ENCODE measurements at places on chromosomes 4 and X. TPM values are rescaled to one million over a fixed set of nuclear protein-coding genes. Genes with fewer than 3 reads are reported as not detected.

DNA sequence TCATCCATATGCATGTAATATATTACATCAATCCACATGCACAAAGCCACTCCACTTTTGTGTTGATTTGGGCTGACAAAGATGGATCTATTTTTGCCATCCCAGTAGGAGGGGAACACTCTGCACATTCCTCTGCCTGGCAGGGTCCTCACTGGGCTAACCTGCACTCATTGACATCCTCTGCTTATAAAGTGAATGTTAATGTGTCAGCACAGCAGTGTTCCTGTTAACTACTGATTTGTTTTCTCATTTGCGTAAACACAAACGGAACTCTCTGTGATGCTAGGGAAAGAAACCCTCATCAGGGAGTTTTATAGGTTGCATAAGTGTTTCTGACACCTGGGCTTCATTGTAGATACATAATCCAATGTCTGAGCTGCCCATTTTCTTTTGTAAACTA lies 826.0 kb downstream of the RAB28 start:
- DNase-seq, result no peak

DNA sequence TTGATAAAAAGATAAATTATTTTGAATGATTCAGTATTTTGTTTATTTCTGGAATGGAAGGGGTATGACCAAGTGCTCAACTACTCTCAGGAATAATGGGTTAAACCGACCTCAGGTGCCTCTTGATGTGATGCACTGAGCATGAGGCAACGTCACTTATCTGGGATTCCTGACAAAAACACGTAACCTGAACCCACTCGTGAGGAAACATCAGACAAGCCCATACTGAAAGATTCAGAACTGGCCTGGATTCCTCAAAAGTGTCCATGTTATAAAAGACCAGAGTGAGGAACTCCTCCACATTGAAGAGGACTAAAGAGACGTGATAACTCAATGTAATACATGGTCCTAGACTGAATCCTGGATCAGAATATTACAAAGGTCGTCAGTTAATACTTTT lies 144.0 kb downstream of the FNIP2 start:
- DNase-seq, result no peak

DNA sequence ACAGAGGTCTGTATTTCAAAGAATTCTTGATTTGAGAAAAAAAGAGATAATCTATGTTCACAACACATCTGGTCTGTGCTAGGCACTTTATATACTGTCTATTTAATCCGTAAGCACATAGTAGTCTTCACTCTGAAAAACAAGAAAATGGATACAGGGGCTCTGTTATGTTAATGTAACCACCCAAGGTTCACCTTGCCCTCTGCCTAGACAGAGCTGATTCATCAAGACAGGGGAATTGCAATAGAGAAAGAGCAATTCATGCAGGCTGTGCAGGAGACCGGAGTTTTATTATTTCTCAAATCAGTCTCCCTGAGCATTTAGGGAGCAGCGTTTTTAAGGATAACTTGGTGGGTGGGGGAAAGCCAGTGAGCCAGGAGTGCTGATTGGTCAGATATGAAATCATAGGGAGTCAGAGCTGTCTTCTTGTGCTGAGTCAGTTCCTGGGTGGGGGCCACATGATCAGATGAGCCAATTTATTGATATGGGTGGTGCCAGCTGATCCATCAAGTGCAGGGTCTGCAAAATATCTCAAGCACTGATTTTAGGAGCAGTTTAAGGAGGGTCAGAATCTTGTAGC lies 92.9 kb upstream of the TNIP3 start:
- no peak for DNase-seq

DNA sequence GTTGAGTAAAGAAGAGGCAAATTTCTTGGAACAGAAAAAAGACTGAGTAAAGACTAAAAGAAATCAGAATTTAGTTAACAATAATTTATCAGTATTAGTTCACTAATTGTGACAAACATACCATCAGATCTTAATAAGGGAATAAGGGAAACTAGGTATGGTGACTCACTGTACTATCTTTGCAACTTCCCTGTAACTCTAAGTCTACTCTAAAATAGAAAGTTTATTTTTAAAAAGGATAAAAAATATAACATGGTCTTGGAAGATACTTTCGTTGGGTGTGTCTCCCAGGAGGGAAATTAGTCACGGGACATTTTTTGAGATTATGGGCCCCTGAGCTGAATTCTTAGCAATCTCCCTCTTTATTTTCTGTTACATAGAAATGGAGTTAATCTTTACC lies 97.3 kb downstream of the EMCN start:
- no peak for DNase-seq

GRCh38 chr4:15989424-15989823 lies 26.4 kb upstream of the FGFBP2 start:
- no peak for DNase-seq

DNA sequence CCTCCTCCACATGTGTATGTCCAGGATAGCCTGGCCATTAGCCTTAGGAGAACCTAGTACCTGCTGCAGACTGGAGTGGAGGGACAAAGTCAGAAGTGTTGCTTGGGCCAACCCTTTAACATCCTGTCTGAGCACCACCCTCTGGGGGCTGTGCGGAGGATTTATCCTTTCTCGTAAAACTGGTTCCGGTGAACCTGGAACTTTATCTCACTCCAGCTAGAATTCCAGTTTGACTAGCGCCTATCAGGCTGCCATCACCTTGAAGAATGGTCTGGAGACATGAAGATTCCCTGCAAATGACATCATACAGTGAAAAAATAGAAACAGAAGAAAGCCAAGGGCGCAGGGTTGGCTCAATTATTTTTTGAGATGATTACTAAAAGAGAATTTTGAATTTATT lies 4.0 kb downstream of the TCEAL8 start:
- DNase-seq, result no peak

The TCP11X2 gene
- not detected for total RNA-seq

The NR3C2 gene
- total RNA-seq, result 12.0 TPM

The PRR32 gene
- not detected for total RNA-seq

DNA sequence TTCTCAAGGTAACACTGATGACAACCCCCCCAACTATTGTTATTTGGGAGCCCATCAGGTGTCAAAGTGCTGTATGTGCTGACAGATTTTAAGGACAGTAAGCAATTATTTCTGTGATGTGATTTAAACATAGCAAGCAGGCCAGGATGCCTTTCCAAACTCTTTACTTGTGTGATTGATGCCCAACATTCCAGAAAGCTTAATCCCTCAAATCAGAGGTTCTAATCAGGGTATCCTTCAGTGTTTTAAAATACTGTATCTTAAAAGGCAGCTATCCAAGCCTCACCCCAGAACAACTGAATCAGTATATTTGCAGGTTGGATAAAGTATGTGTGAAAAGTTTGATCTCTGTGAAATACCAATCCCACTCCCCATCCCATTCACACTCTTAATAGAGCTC lies 119.7 kb downstream of the GASK1B start:
- DNase-seq, result no peak

The PLK4 gene
- total RNA-seq, result 0.30 TPM

GRCh38 chr4:86272669-86273068 lies 87.2 kb downstream of the MAPK10 start:
- no peak for DNase-seq

Measured in left lobe of liver (tissue), 2 donors.